Caco-2 (cell line): ENCODE measurements at places on chromosomes 1 and 21.

DNA sequence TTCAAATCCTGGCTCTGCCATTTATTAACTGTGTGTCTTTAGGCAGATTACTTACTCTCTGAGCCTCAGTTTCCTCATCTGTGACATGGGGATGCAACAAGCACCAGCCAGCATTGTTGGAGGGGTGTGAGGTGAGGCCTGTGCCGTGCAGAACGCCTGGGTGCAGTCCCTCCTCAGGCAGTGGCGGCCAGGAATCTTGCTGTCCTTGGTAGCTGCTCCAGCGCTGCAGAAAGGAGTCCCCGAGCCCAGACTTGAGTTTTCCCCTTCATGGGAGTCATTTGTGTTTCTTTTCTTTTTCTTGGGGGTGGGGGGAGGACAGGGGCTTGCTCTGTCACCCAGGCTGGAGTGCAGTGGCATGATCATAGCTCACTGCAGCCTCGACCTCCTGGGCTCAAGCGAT, 46.6 kb downstream of the DISP3 start:
- no peaks in the 10 kb centered on the region; the same call in 1 of the 2 replicates for H3K27me3 ChIP-seq
- no peak for DNase-seq
- H3K36me3 ChIP-seq = no peaks in the 10 kb centered on the region
- no peak overlapping the region for H3K4me3 ChIP-seq
- no peak overlapping the region for H3K27ac ChIP-seq

DNA sequence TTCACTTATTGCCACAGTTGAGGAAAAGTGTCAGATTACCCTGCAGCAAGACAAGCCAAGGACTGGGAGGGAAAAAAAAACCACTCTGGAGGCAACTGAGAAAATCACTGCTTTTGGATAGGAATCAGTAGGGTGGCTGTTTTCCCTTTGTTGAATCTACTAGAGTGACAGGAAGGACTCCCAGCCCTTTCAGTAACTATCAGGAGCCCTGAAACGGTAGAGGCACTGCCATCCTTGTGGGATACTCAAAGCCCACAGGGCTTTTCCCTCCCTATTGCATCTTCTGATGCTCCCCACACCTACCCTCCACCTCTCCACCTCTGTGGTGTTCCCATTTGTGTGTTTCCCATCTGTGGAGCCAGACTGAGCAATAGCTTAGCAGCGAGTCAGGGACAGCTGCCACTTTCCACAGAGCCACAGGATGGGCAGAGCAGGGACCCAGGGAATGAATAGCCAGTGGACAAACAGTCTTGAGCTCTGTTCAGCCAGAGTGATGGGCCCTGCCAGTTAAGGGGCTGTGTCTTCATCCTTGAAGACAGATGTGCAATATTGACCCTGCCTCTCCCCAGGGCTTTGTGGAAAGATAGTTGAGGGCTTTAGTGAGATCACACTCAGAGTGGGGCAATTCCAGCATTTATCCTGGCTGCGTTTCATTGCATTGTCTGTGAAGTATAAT, 13.9 kb downstream of the UBIAD1 start:
- no peaks in the 10 kb centered on the region for H3K4me1 ChIP-seq
- H3K36me3 ChIP-seq = peaks cover 4% of the 10 kb centered on the region; the same call in 1 of the 2 replicates
- no peak overlapping the region for H3K27ac ChIP-seq
- no peaks in the 10 kb centered on the region for H3K27me3 ChIP-seq

DNA sequence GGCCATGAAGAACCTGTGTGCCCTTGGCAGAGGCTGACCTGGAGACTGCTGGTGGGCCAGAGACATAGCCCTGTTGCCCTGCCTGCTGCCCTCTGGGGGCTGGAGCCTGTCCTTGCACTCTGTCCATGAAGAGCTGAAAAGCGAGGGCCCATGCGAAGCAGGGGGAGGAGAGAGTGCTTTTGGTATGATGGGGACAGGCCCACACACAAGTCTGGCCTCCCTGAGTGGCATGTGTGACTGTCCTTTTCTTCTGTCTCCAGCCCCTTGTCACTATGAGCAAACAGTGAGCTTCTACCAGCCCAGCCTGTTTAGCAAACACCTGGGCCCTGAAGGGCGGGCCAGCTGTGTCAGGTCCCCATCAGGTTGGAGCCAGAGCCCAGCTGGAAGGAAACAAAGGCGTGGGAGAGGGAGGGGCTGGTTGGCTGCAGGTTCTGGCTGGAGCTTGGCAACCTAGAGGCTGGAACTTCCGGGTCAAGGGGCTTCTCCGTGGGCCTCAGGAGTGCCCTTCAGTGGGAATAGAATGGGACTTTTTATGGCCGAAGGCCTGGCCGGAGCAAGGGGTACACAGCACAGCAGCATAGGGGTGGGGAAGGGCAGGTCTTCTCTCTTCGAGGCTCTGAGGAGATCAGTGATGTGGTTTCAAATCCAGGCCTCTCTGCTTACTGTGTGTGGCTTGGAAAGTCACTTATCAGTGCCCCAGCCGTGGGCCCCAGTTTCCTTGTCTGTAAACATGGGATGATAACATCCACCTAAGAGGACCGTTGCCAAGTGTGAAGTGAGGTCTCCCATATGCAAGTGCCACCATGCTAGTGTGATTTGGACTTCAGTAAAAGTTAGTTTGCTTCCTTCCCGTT, 14.3 kb downstream of the QSOX1 start:
- peaks cover 21% of the 10 kb centered on the region for H3K4me1 ChIP-seq
- H3K4me3 ChIP-seq = no peak overlapping the region
- H3K36me3 ChIP-seq = no peaks in the 10 kb centered on the region
- H3K27ac ChIP-seq = no peak overlapping the region
- peak; percentile 72 for DNase-seq
- H3K27me3 ChIP-seq = no peaks in the 10 kb centered on the region

DNA sequence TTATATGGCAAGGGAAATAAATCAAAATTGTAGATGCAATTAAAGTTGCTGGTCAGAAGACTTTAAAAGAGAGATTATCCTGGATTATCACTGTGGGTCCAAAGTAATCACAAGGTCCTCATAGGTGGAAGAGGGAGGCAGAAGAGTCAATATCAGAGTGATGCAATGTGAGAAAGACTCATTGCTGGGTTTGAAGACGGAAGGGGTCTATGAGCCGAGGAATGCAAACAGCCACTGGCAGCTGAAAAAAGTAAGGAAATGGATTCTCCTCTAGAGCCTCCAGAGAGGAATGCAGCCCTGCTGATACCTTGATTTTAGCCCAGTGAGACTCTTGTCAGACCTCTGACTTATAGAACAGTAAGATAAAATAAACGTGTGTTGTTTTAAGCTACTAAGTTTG, 59.8 kb upstream of the MUTYH start:
- H3K4me1 ChIP-seq = peaks cover 17% of the 10 kb centered on the region
- no peak overlapping the region for H3K4me3 ChIP-seq
- no peaks in the 10 kb centered on the region for H3K36me3 ChIP-seq
- no peaks in the 10 kb centered on the region for H3K27me3 ChIP-seq
- peak; percentile 43 for DNase-seq
- peak overlapping the region; percentile 42 for H3K27ac ChIP-seq
